ENCODE measurements at places on chromosomes 4 and X.

DNA sequence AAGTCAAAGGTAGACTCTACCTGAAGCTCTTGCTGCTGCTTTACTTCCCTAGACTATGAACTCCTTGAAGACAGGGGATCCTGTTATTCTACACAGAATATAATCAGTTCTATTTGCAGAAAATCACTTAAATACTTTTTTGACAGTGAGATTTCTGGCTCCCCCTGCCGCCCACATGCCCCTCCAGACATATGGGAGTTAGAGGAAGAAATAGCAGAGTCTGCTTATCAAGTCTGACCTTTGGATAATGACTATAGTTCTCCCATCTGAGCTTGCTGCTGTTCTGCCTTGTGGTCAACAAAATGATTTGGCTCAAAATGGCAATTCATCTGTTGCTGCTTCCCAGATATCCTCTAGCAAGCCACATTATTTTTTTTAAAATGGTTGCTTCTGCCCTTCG, 101.1 kb downstream of the ENOX2 start:
- DNase-seq, result no peak

- DNase-seq, result no peak
Measured at GRCh38 chrX:96696462-96696861, 11.8 kb downstream of the DIAPH2 start.

GRCh38 chr4:138773321-138773720, 242.3 kb upstream of the NOCT start:
- no peak for DNase-seq

- DNase-seq, result no peak
Measured at GRCh38 chrX:67426946-67427345, 116.9 kb upstream of the AR start.

Measured in stimulated activated CD8-positive, alpha-beta memory T cell treated with anti-CD3 and anti-CD28 coated beads, Interleukin-15, amount 100 ng/mL, for 4 hours (primary cell).